ENCODE measurements at places on chromosomes 7 and 10. TPM values are rescaled to one million over a fixed set of nuclear protein-coding genes. Genes with fewer than 3 reads are reported as not detected.

RPEL1 gene
- total RNA-seq = not detected

BLVRA gene
- 164 TPM for total RNA-seq

GIGYF1 gene
- total RNA-seq = 39.5 TPM

FXYD4 gene
- not detected for total RNA-seq

TPK1 gene
- 27.4 TPM for total RNA-seq

TRIM74 gene
- total RNA-seq = not detected

NME8 gene
- total RNA-seq = 1.0 TPM

TYW1B gene
- total RNA-seq = 3.5 TPM

EN2 gene
- total RNA-seq = not detected

ASAH2B gene
- total RNA-seq = 1.9 TPM

OPALIN gene
- total RNA-seq = not detected

GCC1 gene
- 17.7 TPM for total RNA-seq

DNA sequence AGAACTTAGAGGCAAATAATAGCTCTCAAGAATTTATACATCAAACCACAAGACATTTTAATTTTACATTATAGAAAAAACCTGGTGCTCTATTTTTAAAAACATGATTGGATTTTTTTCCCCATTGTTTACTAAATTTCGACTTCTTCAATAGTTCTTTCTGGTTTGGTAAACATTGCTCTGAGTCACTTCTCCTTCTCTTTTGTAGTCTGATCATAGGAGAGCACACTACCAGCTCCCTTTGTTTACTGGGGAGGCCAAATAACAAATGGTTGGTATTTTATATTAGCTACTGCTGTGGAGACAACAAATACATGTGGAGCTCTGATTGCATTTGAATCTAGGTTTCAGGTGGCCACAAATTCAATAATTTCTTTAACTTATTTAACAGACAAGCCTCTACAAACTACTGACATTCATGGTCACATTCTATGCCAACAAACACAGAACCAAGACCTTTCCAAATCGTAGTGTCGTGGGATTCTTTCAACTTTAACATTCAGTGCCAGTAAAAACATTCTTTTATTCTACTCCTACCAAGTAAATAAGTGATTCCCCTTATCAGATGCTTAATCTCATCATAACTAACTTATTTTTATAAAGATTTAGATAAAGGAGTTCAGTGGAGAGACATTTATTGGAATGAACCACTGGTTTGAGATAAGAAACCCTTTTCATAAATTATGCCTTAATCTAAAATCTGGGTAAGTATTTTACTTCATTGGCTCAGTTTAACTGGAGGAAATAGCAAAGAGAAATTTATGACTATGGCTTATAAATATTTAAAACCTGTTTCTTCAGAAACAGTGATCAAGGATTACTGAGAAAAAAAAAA is 17.7 kb upstream of the FXYD4 start:
- no peaks in the 10 kb centered on the region for H3K36me3 ChIP-seq
- H3K27ac ChIP-seq = no peak overlapping the region
- H3K4me1 ChIP-seq = peaks cover 5% of the 10 kb centered on the region
- peaks cover 10% of the 10 kb centered on the region for H3K27me3 ChIP-seq

GRCh38 chr10:23294638-23295247 is 49.9 kb downstream of the C10orf67 start:
- no peak overlapping the region for H3K4me3 ChIP-seq
- DNase-seq = no peak
- H3K36me3 ChIP-seq = no peaks in the 10 kb centered on the region
- no peak overlapping the region for H3K27ac ChIP-seq
- H3K4me1 ChIP-seq = no peaks in the 10 kb centered on the region
- peaks cover 12% of the 10 kb centered on the region for H3K27me3 ChIP-seq

GRCh38 chr7:4663239-4664018 is 18.7 kb upstream of the FOXK1 start:
- H3K4me1 ChIP-seq = no peaks in the 10 kb centered on the region
- H3K27ac ChIP-seq = no peak overlapping the region
- DNase-seq = no peak

GRCh38 chr10:118522791-118523498 is 72.5 kb downstream of the PRLHR start:
- no peaks in the 10 kb centered on the region for H3K27me3 ChIP-seq
- H3K36me3 ChIP-seq = no peaks in the 10 kb centered on the region
- DNase-seq = no peak
- no peaks in the 10 kb centered on the region for H3K4me1 ChIP-seq

- H3K27me3 ChIP-seq = no peaks in the 10 kb centered on the region
- H3K4me3 ChIP-seq = no peak overlapping the region
- H3K27ac ChIP-seq = no peak overlapping the region
These were observed 1.8 kb downstream of the CEP55 start for GRCh38 chr10:93498166-93498565.

DNA sequence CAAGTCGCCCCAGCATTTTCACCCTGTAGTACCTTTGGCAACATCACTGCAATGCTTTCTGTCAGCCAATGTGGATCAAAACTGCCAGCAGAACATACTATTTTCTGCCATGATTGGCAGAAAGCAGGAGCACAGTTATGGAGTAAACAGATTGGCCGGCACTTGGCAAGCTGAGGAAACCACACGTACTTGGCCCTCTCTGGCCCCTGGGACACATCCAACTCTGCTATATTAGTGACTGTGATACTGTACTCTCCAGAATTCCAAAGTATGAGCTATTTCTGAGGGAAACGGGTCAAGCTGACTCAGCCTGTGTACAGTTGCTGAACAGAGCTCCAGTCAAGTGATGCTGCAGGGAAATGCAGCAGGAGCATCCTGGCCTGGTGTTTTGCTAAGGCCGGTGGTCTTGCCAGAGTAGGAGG is 39.8 kb upstream of the LANCL2 start:
- H3K4me1 ChIP-seq = no peaks in the 10 kb centered on the region
- H3K27ac ChIP-seq = no peak overlapping the region
- DNase-seq = no peak
- no peaks in the 10 kb centered on the region for H3K36me3 ChIP-seq
- no peak overlapping the region for H3K4me3 ChIP-seq

- no peaks in the 10 kb centered on the region for H3K36me3 ChIP-seq
- no peaks in the 10 kb centered on the region for H3K4me1 ChIP-seq
- H3K4me3 ChIP-seq = no peak overlapping the region
- no peak for DNase-seq
These were observed 58.3 kb downstream of the SLC39A12 start for GRCh38 chr10:18010050-18010449.

GRCh38 chr7:35003679-35004303 is 33.5 kb downstream of the DPY19L1 start:
- H3K36me3 ChIP-seq = no peaks in the 10 kb centered on the region
- no peaks in the 10 kb centered on the region for H3K27me3 ChIP-seq
- no peaks in the 10 kb centered on the region for H3K4me1 ChIP-seq
- H3K27ac ChIP-seq = no peak overlapping the region
- H3K4me3 ChIP-seq = no peak overlapping the region

DNA sequence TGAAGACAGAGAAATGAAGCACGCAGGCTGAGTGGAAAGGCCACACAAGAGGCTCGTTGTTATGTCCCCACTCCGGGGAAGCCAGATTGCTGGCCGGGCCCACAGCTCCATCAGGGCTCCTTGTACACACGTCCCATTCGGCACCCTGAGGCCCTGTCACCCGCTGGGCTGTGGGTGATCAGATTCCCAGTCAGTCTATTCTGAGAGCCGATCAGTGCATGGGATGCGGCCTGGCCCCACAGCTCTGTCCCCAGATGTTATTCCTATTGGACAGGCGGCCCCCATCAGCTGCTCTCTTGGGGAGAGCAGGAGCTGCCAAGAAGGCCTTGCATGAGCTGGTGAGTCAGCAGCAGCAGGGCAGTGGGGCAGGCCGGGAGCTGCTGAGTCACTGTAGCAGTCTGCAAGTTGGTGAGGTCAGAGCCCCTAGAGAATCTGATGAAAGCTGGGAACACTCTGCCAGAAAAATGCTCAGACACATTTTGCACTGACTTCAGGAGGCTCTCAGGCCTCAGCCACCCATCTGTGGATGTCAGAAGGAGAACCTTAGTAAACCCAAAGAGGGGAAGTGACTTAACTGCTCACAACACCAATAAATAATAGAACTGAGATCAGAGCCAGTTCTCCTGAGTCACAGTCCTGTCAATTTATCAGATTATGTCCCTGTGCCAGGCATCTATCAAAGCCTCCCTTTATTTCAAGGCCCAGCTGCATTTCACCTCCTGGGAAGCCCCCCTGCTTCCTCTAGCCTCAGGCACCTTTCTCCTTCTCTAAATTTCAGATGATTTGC is 9.4 kb upstream of the PSAP start:
- no peaks in the 10 kb centered on the region for H3K27me3 ChIP-seq
- H3K27ac ChIP-seq = peak overlapping the region; percentile 36
- H3K4me1 ChIP-seq = peaks cover 6% of the 10 kb centered on the region
- peak; percentile 91 for DNase-seq
- no peak overlapping the region for H3K4me3 ChIP-seq
- no peaks in the 10 kb centered on the region for H3K36me3 ChIP-seq

DNA sequence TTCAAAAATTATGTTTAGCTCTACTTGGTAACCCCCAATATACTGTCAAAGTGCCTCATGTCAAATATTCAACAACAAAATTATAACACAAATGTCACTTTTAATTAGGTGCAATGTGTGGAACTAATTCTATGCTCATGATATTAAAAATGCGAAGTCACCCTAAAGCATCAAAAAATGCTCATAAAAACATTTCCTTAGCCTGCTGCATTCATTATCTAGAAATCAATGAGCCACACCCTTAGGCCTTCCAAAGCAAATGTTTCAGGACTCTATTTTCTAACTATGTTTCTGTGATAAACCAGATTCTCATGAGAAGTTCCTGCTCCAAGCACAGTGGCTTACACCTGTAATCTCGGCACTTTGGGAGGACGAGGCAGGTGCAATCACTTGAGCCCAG is 75.0 kb upstream of the ANK3 start:
- H3K36me3 ChIP-seq = no peaks in the 10 kb centered on the region
- DNase-seq = no peak
- H3K27me3 ChIP-seq = no peaks in the 10 kb centered on the region
- H3K4me1 ChIP-seq = no peaks in the 10 kb centered on the region
- H3K27ac ChIP-seq = no peak overlapping the region

DNA sequence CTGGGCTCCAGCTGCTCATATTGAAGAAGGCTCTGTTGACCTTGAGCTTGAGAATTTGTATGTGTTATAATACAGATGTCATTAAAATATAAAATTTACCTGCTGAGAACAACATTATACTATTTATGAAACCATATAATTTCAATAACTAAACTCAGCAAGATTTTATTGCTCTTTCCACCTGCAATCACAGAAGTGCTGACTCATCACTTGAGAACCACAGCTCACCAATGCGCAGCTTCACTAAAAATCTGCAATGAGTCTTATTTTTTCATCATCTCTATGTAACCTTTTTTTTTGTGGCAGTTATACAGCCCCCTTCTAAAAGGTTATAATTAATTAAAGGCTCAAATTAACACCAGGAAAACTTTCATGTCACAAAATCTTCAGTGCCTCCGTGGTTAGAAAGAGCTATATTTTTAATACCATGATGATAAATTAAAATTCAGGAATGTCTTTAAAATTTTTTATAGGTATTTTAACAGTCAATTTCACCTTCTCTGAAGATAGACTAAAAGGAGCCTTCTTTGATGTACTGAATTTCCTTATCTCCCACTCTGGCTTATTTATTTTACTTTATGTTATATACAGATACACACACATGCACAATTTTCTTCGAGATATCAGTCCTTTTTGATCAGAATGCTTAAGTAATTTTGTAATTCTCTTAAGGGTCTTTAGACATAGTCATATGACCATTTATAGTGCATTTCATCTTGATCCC is 102.7 kb downstream of the EVX1 start:
- H3K27ac ChIP-seq = no peak overlapping the region
- H3K36me3 ChIP-seq = no peaks in the 10 kb centered on the region

- H3K4me3 ChIP-seq = no peak overlapping the region
- DNase-seq = no peak
- H3K36me3 ChIP-seq = peaks cover 6% of the 10 kb centered on the region
- peaks cover 9% of the 10 kb centered on the region for H3K4me1 ChIP-seq
- H3K27me3 ChIP-seq = no peaks in the 10 kb centered on the region
These were observed 27.3 kb downstream of the SLC35B4 start for GRCh38 chr7:134289423-134289822.

DNA sequence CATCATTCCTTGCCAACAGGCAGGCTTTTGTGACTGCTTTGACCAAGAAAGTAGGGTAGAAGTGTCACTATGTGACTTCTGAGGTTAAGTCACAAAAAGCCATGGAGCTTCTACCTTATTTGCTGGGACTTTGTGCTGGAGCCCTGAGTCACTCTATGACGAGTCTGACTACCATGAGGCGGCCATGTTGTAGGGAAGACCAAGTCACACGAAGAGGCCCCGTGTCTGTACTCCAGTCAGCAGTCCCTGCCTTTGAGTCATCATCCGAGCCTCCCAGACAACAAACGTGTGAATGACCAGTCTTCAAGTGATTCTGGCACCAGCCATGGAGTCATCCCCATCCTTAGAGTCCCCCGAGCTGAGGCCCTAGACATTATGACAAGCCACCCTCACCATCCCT is 3.5 kb upstream of the MYL10 start:
- H3K27me3 ChIP-seq = peaks cover 20% of the 10 kb centered on the region
- no peak for DNase-seq
- no peak overlapping the region for H3K4me3 ChIP-seq
- no peak overlapping the region for H3K27ac ChIP-seq
- H3K4me1 ChIP-seq = no peaks in the 10 kb centered on the region

- no peaks in the 10 kb centered on the region for H3K36me3 ChIP-seq
- DNase-seq = no peak
- no peak overlapping the region for H3K27ac ChIP-seq
- H3K4me1 ChIP-seq = no peaks in the 10 kb centered on the region
These were observed 208.3 kb upstream of the KMT2E start for GRCh38 chr7:104805449-104806317.

GRCh38 chr10:91349381-91349780 is 60.8 kb upstream of the HECTD2 start:
- no peaks in the 10 kb centered on the region for H3K4me1 ChIP-seq
- H3K27ac ChIP-seq = no peak overlapping the region
- DNase-seq = no peak
- H3K36me3 ChIP-seq = no peaks in the 10 kb centered on the region
- H3K27me3 ChIP-seq = no peaks in the 10 kb centered on the region
- no peak overlapping the region for H3K4me3 ChIP-seq

DNA sequence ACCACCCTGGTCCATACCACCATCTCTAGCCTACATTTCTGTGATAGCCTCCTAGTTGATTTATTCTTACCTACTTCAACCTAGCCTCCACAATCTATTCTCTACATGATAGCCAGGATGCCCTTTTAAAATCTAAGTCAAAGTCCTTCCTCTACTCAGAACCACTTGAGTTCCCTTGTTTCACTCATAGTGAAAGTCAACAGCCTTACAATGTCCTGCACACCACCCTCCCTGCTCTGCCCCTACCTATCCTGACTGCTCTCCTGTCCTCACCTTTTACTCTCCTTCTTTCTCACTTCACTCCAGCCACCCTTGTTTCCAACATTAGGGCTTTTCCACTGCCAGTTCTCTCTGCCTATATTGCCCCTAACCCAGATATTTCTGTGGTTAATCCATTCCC is 146.7 kb downstream of the GRM3 start:
- DNase-seq = no peak
- no peaks in the 10 kb centered on the region for H3K36me3 ChIP-seq
- no peaks in the 10 kb centered on the region for H3K27me3 ChIP-seq
- no peak overlapping the region for H3K4me3 ChIP-seq

Measured in spleen (tissue), 13 donors.